Liver (tissue), 10 donors: ENCODE measurements at places on chromosomes 12 and 14. TPM values are rescaled to one million over a fixed set of nuclear protein-coding genes. Genes with fewer than 3 reads are reported as not detected.

The HHIPL1 gene
- 1.0 TPM for total RNA-seq

The AQP2 gene
- not detected for total RNA-seq

The COX8C gene
- total RNA-seq = not detected

The RNASE7 gene
- 0.33 TPM for total RNA-seq

The RNASE2 gene
- total RNA-seq = 0.59 TPM

The DYNLL1 gene
- total RNA-seq = 101 TPM

The SDR9C7 gene
- total RNA-seq = not detected

- no peak for DNase-seq
Measured at GRCh38 chr12:77342253-77342652, 276.9 kb upstream of the E2F7 start.

GRCh38 chr12:64160021-64160710 is 61.9 kb downstream of the KICS2 start:
- DNase-seq = no peak

DNA sequence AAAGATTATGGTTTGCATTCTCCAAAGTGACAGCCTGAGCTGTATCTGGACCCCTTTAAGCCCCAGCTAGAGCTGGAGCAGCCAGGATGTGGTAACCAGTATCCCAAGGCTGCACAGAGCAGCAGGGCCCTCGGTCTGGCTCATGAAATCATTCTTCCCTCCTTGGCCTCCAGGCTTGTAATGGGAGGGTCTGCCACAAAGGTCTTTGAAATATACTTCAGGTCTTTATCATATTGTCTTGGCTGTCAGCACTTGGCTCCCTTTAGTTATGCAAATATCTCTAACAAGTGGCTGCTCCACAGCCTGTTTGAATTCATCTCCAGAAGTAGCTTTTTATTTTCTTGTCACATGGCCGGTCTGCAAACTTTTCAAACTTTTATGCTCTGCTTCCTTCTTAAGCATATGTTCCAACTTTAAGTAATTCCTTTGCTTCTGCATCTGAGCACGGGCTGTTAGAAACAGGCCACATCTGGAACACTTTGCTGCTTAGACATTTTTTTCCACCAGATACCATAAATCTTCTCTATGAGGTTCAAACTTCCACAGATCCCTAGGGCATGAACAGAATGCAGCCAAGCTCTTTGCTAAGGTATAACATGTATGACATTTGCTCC is 663.4 kb upstream of the MIS18BP1 start:
- no peak for DNase-seq

DNA sequence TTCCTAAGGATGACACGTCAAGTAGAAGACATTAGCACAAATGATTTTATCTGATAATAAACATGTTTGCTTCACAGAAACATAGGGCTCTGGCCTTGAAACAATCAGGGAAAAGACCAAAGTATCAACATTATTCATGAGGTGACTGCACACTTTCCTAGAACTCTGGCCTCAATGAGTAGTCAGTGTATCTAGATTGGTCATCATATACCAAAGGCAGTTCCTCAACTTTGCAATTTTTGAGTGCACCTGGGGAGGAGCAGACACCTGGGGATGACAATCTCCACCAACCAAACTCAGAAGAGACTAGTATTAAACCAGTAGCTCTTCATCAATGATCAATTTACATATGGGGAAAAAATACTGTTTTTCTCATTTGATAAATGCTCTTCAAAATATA is 4.5 kb downstream of the EDDM3A start:
- no peak for DNase-seq

GRCh38 chr12:49283541-49284429 is 11.2 kb upstream of the PRPH start:
- DNase-seq = no peak

- no peak for DNase-seq
Measured at GRCh38 chr12:62331306-62331705, 71.1 kb downstream of the USP15 start.

DNA sequence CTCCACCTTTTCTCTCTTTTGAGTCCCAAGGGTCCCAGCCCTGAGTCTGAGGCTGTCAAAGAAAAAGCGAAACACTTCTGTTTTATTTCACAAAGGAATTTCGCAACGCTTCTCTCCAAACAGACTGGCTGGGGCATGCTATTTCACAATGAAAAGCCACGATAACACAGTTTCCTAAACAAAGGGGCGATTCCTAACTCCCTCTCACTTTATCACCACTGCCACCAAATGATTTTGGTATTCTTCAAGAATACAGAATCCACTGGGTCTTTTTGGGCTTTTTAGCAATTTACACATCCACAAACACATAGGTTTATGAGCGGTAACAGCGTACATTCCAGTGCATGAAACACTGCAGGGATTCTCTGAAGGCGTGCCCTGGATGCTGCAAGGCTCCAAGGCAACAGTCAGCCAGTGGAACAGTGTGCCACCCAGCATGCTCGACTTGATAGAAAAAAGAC is 161.2 kb downstream of the DAD1 start:
- no peak for DNase-seq

DNA sequence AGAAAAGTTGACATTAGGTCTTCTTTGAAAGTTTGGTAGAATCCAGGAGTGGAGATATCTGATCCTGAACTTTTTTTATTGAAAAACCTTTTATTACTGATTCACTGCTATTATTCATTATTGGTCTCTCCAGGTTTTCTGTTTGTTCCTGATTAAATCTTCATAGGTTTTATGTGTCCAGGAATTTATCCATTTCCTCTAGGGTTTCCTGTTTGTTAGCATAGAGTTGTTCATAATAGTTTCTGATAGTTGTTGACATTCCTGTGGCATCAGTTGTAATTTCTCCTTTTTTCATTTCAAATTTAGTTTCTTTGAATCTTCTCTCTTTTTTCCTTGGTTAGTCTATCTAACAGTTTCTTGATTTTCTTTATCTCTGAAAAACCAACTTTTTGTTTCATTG is 370.3 kb downstream of the SLC6A15 start:
- no peak for DNase-seq

DNA sequence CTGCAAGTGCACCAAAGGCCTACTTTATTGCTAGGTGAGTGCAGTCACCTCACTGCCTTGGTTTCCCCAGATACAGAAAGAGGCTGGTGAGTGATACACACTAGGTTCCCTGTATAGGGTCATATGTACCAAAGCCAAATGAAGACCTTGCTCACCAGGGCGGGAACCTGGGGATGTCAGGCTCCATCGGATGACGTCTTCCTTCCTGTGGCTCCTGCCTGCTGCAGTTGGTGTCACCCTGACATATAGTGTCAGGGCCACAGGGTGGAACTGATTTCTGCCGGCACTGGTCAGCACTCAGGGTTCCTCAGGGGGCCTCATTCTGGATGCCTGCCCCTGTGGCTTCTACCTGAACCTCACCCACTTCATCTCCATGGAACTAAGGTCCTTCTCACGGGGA is 43.1 kb downstream of the PLEKHG3 start:
- DNase-seq = no peak

DNA sequence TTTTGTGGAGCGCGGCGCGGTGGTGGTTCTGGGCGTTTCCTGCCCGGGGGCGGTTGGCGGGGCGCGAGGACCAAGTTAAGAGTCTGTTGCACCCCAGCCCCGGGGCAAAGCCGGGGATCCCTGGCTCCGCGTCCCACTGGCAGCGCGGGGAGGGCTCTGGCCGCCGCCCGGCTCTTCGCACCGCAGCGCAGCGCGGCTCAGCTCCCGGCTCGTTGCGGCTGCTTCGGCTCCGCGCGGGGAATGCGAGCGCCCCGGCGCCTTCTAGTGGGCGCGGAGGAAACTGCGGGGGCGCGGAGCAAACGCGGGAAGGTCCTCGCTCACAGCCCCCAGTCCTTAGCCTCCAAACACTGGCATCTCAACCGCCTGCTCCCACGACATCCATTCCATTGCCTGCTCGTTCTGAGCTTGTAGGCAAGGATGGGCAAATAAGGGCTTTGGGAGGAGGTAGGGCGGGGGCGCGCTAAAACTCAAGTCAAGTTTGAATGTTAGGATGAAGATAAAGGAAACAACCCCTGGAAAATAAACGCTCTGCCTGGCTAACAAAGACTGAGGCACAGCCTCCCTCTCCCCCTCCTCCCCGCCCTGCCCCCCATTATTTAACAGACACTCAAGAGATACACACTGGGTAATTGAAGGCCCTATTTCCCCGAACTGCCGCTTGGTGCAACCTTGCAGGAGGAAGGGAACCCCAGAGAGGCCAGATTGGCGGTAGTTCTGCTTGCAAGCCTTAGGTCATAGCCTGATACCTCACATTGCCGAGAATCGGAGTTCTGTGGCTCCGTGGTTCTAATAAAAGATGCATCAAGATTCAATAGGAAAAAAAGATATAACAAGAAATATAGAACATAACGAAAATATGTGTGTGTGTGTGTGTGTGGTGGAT is at the start of gene B4GALNT1:
TSS of gene B4GALNT1 (minus strand) at position 244 of the 883 bp plus-strand sequence. CDS start 1,069 bp downstream, outside the sequence.
- DNase-seq = peak; percentile 64

- no peak for DNase-seq
Measured at GRCh38 chr14:93566065-93566693, 135.4 kb downstream of the UNC79 start.

- DNase-seq = no peak
Measured at GRCh38 chr12:130880411-130880885, 8.6 kb downstream of the RAN start.

GRCh38 chr12:128794661-128795529 is 28.9 kb downstream of the SLC15A4 start:
- no peak for DNase-seq

DNA sequence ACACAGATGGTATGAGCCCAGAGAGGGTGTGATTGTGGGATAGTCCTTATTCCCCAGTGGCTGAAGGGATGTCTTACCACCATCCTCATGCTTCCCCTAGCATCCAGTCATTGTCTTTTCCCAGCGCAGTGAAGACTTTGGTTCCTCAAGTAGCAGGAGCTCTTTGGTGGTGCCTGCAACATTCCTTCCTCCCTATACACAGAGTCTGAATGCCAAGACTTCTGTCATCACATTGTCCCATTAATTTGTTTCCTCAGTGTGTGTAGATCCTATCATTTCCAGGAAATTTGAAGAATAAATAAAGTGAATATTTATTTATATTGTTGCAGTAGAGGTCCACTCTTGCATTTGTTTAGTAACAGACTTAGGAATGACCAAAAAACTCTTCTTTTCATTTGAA is 147.2 kb downstream of the DACT1 start:
- no peak for DNase-seq

DNA sequence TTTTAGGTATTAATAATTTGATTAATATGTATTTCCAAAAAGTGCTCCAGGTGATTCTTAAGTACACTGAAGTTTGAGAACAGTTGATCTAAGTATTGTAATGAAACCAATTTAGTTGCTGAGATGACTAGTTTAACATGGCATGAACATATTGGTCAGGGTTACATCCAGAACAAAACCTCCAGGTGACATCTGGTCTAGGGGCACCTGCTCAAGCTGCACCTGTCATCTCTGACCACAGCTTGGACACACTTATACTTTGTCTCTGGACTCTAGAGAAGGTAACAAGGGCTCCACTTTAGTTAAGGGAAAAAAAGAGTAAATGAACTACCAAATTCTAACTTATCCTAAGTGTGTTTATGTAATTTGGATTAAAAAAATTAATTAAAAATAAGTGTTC is 8.1 kb downstream of the ARID2 start:
- DNase-seq = no peak

GRCh38 chr14:100147181-100147631 is 12.2 kb downstream of the DEGS2 start:
- DNase-seq = no peak

GRCh38 chr14:61504901-61505300 is 183.5 kb downstream of the PRKCH start:
- DNase-seq = no peak

GRCh38 chr12:91687052-91688017 is 458.3 kb downstream of the BTG1 start:
- DNase-seq = no peak

- no peak for DNase-seq
Measured at GRCh38 chr12:83656004-83656403, 969.3 kb downstream of the TMTC2 start.

DNA sequence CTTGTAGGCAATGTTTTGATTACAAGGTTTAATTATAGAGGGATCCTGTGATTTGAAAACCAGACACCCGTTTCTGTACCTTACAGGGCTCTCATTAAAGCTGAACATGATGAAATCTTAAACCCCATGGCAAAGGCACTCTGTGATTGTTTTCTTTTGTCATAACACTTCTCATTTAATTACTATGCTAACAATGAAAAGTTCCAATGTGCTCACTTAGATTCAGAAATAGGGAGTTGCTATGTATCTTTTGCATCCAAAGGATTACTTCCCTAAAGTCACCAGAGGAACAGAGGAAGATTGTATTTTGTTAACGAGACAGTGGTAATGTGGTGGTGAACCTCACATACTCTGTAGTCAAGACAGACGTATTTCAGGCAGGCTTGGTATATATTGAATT is 81.5 kb upstream of the MYF6 start:
- DNase-seq = no peak

- no peak for DNase-seq
Measured at GRCh38 chr14:82366803-82367202, 833.1 kb upstream of the SEL1L start.

GRCh38 chr12:19947344-19947743 is 421.0 kb upstream of the PDE3A start:
- no peak for DNase-seq

- DNase-seq = no peak
Measured at GRCh38 chr12:4858386-4858785, 51.3 kb upstream of the KCNA1 start.
